ENCODE measurements at places on chromosomes 5 and 9. TPM values are rescaled to one million over a fixed set of nuclear protein-coding genes. Genes with fewer than 3 reads are reported as not detected.

The TMEM174 gene
- not detected for polyA plus RNA-seq

The OR13C2 gene
- polyA plus RNA-seq = not detected

The ZCCHC7 gene
- polyA plus RNA-seq = 13.0 TPM

The SEMA5A gene
- 31.7 TPM for polyA plus RNA-seq

DNA sequence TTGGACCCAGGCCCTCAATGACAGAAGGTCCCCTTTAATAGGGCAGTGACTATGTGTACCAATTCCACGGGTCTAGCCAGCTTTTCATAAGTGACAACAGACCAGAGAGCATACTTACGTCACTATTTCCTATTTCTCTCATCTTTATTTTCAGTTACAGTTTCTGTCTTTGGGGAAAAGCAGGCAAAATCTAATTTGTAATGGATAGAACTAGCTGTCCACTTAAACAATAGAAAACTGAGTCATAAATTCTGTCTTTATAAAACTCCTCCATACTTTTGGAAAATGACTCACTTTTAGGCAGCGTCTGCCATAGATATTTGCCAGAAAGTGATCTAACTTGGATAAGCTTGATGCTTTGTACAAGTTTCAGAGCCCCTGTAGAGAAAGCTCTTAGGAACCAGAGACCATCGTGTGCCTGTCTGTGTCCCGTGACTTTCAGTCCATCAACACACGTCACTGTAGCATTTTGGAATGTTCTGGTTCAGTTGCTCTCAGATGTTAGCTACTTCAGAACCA is 101.9 kb downstream of the F2RL2 start:
- peak; percentile 95 for DNase-seq

The POU5F2 gene
- 0.04 TPM for polyA plus RNA-seq

DNA sequence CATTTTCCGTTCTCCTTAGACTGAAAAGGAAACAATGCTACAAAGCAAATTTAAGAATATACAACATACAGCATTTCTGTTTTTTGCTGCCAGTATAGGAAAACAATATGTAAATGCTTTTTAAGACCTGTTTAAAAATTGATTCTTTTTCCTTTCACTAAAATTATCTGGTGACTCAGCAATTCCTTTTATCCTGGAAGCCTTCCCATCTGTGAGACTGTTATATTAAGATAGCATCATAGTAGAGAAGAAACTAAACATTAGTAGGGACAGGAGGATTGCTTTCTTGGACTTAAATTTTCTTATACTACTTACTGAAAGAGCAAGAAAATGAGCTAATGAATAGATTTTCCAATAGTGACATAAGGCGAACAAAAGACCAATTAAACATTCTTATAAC is 30.0 kb upstream of the GPR21 start:
- DNase-seq = peak; percentile 5

The SEC16A gene
- polyA plus RNA-seq = 35.1 TPM

The PCDH1 gene
- polyA plus RNA-seq = 22.4 TPM

DNA sequence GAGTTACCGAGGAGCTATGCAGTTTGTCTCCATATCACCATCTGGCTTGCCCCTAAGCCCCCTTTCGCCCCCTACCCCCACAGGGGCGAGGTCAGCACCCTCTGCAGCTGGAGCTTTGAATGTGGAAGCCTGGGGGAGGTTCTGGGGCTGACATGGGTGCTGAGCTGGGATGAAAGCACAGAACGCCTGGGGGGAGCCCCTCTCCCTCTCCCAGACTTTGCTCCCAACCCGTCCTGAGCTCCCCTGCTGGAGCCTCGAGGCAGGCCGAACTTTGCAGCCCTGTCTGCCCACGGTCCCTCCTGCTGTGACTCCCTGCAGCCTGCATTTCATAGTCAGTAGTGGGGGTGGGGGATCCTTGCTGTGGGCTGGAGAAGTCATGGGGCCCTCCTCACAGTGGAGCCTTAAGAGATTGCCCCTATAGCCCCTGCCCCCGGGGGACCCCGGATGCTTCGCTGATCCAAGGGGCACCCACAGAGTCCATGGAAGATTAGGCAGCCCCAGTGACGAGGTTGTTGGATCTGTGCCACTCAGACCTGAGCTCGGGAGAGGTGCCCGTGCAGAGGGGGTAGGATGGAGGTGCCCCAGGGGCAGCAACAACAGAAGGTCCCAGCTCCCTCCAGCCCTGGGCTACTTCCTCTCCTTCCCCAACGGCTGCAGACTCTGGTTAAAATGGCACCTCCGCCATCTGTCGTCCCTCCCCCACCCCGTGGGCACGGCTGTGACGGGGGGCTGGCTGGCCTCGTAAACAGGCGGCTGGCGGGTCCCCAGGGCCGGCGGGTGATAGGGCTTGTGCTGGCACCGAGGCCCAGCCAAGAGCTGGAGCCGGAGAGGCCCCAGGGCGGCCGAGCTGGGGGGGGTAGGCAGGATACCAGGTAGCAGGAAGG is 162.0 kb downstream of the C9orf50 start:
- no peak for DNase-seq

The CTNND2 gene
- 1.8 TPM for polyA plus RNA-seq

GRCh38 chr9:98523231-98523901 is 185.4 kb downstream of the GABBR2 start:
- no peak for DNase-seq

DNA sequence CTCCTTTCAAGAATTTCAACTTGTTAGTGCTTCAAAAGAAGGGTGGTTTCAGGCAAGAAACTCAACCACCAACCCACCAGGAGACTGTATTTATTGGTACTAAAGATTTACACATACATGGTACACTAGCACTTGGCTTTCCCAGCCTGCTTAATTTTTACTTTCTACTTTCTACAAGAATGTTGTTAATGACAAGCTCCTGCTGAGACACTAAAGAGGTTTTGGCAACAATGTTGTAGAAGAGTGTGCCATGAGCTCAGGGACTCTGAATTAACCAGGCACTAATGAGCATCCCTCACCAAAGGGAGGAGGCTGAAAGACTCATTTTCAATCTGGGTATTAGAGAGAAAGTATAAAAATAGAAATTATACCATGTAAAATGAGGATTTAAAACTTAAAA is 195.0 kb downstream of the KIAA0825 start:
- DNase-seq = no peak

The TTC16 gene
- polyA plus RNA-seq = not detected

DNA sequence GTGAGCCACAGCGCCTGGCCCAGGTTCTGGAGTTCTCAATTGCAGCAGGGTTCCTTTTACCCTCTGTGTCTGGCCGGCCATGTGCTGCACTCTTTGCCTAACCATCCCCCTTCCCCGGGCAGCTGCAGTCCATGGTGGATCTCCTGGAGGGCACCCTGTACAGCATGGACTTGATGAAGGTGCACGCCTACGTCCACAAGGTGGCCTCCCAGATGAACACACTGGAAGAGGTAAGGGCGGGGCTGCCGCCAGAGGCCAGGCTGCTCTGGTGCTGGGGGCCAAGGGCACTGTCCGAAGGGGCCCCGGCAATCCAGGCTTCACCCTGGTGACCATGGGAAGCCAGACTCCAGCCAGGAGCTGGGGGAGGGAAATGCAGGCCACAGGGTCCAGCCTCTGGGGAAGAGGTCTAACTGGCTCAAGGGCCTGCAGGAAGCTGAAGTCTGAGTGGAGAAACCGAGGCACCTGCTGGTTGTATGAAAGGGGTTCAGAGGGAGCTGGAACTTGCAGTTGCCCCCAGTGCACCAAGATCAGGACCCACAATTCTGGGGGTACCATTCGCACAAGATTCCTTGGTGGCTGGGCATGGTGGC is 18.1 kb downstream of the OLFML2A start:
- DNase-seq = no peak

The PCDHA13 gene
- 0.17 TPM for polyA plus RNA-seq

- peak; percentile 59 for DNase-seq
These were observed 152.9 kb downstream of the SGCD start for GRCh38 chr5:156479849-156480248.

The HTR4 gene
- polyA plus RNA-seq = not detected

GRCh38 chr5:38562444-38563210 is 6.2 kb upstream of the LIFR start:
- DNase-seq = no peak

Measured in muscle of back (tissue), 13 donors.